SK-N-SH (cell line): ENCODE measurements at places on chromosomes 12 and 14.

GRCh38 chr12:58104351-58104755, 163.0 kb downstream of the ATP23 start:
- no peak for DNase-seq

- DNase-seq = no peak
Measured at GRCh38 chr14:102867826-102868580, 54.5 kb upstream of the AMN start.

GRCh38 chr12:1297639-1298175, 296.7 kb downstream of the FBXL14 start:
- DNase-seq = no peak

GRCh38 chr14:67582061-67582460, 18.0 kb downstream of the PIGH start:
- no peak for DNase-seq

GRCh38 chr12:21296751-21297406, 37.8 kb downstream of the SLCO1A2 start:
- DNase-seq = peak; percentile 22

- DNase-seq = peak; percentile 65
Measured at GRCh38 chr12:105420659-105421240, 90.3 kb downstream of the C12orf75 start.

DNA sequence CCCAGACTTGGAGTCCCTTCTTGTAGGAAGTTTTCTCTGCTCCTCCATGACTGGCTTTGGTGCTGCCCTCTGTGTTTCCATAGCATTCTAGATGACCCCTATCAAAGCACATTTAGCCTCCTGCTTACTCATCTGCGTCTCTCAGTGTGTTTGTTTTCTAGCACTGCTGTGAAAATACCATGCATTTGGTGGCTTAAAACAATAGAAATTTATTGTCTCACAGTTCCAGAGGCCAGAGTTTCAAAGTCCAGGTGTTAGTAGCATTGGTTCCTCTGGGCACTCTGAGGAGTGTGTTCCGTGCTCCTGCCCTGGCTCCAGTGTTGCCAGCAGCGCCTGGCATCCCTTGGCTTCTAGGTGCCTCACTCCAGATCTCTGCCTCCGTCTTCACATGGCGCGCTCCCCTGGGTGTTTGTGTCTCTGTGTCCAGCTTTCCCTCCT, 86.1 kb downstream of the CACNA1C start:
- no peak for DNase-seq

- DNase-seq = no peak
Measured at GRCh38 chr12:71685312-71685906, 473 bp upstream of the TMEM19 start.

DNA sequence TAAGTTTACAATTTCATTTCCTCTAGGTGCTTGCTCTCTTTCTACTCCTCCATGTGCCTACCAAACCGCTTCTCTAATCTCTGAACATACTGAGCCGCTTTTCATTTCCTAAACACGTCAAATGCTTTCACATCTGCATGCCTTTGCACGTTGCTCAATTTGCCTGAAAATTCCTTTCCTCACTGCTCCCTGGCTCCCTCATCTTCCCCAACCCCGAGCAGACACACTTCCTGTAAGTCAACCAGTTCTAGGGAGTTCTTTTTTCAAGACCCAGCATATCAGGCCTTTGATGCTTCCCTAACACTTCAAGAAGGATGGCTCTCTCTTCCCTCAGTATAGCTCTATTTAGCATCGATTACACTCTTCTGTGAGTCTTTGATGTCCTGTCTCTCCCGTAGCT, 50.3 kb downstream of the LMO3 start:
- DNase-seq = no peak

GRCh38 chr14:101599234-101599885, 38.1 kb downstream of the DIO3 start:
- DNase-seq = no peak

GRCh38 chr12:101430456-101430855, 22.9 kb upstream of the ARL1 start:
- no peak for DNase-seq

DNA sequence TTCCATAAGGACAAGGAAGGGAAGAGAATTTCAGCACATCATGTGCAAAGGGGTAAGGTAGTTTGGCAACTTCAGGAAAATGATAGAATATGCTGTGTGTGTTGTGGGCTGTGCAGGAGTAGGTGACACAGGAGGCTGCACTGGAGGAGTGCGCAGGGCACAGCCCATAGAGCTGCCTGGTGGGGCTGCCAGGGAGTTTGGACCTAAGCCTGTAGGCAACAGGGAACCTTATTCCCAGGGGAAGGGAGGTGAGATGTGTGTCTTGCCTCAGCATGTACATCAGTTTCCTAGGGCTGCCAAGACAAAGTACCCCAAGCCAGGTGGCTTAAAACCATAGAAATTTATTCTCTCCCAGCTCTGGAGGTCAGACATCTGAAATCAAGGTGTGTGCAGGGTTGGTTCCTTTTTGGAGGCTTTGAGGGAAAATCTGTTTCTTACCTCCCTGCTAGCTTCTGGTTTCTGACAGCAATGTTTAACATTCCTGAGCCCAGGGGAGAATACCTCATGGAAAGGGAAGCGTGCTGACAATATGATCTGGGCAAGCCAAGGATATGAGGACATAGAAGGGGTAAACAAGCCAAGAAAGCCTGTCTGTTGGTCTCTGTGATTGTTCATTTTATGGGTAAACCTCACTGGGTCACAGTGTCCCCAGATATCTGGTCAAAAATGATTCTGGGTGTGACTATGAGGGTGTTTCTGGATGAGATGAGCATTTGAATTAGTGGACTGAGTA, 174.0 kb upstream of the NTF3 start:
- DNase-seq = no peak

DNA sequence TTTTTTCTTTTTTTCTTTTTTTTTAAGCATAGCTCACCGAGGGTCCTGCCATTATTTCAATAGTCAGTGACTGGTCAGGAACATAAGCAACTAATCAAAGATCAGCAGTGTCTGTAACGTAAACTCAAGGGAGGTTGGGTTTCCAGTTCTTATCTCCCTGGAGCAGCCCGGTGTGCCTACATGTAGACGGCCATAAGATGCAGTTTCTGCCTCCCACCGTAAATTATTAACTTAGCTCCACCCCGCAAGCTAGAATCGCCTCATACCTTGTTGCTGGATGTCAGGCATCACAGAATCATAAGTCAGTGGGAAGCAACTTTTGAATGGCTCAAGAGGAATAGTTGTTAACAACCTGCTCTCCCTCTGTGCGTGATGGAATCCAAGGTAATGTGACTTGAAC, at the start of gene MYO1H:
Gene MYO1H (plus strand): TSS at position 312 of the 400 bp plus-strand sequence. CDS start 61 bp downstream, at position 373.
- DNase-seq = no peak

- no peak for DNase-seq
Measured at GRCh38 chr12:119204671-119205285, 26.0 kb downstream of the HSPB8 start.

DNA sequence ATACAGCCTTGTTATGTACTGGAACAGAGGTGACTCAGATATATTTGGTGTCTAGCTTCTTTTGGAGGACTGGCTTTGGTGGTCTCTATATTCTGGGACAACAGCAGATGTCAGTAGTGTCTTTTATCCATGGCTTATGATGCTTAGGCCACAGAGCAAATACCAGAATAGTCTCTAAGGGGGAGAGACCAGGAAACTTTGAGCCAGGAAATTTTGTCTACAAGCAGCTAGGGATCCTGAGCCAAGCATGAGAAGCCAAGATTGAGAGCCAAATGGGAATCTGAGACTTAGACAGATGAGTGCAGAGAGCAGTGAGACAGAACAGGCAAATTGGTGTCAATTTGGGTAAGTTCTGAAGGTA, 28.4 kb upstream of the PTPRR start:
- no peak for DNase-seq

GRCh38 chr12:115144425-115144824, 460.4 kb upstream of the TBX3 start:
- no peak for DNase-seq

DNA sequence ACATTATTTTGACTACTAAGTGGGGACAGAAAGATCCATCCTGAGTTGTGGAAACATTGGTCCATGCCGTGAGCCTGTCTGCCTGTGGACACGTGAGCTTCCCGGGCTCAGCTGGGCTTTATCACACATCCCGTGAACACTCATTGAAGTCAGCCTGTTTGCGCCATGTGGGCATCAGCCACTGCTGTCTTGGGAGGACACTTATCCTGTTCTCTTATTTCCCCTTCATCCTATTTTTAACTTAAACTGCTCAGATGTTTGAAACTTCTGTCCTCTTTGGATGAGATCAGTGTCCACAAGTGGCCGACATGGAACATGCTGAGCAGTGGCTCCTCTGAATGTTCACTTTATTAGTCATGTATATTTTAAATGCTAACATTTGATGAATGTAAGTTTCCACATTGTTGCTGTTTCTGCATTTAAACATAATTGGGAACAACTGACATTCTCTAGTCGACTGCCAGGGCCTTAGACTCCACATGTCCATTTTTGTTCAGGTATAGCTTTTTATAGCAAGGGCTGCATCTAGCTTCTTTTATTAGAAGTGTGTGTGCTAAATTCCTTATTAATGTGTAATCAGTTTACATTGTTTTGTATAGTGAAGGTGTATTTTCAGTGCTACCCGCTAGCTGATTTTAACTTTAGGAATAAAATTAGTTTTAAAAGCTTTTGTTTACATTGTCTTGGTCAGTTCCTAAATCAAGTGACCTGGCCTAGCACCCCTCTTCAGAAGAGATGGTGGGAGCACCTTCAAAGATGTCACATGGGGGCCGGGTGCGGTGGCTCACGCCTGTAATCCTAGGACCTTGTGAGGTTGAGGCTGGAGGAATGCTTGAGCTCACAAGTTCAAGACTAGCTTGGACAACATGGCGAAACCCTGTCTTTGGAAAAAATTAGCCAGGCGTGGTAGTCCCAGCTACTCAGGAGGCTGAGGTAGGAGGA, 24.0 kb downstream of the RNF34 start:
- no peak for DNase-seq

DNA sequence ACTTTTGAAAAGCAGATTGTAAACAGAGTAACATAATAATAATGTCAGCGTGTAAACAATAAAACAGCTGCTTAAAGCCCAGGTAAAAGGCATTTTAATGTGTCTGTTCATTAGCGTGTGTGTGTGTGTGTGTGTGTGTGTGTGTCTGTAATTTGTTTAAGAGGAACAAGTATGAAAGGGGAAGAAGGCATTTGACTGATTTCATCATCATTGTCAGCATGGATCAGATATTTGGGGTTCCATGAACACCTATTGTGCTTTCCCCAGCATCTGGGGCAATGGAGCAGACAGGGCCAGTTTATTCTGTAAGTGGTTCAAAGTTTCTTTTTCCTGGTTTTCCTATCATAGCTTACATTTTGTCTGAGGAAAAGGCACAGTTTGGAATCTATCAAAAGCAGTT, 28.9 kb downstream of the SLC25A21 start:
- no peak for DNase-seq

- peak; percentile 78 for DNase-seq
Measured at GRCh38 chr12:111529424-111530368, 69.4 kb downstream of the ATXN2 start.
